ENCODE measurements at places on chromosomes 4 and X.
A peak's percentile ranks its signal among the peaks of the same experiment; 100 is the strongest.

DNA sequence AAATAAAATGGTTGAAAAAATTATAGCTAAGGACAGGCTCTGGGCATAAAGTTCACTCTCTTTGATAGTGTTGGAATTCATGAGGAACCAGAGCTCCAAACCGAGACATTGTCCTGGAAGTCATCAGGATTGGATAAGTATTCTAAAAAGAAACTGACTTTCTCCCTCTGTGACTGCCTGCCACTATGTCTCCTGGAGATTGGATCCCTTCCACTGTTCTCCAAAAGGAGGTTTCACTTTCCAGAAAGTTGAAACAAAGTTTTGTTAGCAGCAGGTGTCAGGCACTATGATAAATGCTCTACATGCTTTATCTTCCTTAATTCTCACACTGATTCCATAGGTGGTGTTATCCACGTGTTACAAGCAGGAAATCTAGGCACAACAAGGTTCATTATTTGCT, 16.8 kb downstream of the BANK1 start:
- DNase-seq = no peak

- DNase-seq = no peak
Measured at GRCh38 chrX:154333837-154334271, 38.3 kb downstream of the TKTL1 start.

GRCh38 chr4:3367866-3368265, 73.9 kb upstream of the HGFAC start:
- DNase-seq = no peak

DNA sequence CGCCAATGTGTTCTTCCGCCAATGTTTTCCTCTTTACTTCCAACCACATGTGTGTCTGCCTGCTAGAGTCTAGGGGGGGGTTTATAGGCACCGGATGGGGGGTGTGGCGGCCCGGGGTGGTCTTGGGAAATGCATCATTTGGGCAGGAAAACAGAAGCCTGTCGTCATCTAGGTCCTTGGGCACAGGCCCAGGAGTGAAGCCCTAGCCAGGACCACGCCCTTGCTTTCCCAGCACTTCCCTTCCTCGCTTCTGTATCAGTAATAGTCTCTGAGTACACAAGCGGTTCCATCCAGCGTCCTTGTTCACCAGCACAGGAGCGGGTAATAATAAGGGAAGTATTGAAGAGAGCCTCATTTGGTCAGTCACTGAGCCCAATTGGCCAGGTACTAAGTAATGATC, 74.5 kb downstream of the QDPR start:
- DNase-seq = no peak

- DNase-seq = no peak
Measured at GRCh38 chr4:1552451-1552850, 131.7 kb downstream of the FAM53A start.

GRCh38 chr4:110270492-110271197, 72.2 kb upstream of the ELOVL6 start:
- no peak for DNase-seq

GRCh38 chrX:147343467-147343866, 528.9 kb upstream of the CXorf51A start:
- DNase-seq = no peak

DNA sequence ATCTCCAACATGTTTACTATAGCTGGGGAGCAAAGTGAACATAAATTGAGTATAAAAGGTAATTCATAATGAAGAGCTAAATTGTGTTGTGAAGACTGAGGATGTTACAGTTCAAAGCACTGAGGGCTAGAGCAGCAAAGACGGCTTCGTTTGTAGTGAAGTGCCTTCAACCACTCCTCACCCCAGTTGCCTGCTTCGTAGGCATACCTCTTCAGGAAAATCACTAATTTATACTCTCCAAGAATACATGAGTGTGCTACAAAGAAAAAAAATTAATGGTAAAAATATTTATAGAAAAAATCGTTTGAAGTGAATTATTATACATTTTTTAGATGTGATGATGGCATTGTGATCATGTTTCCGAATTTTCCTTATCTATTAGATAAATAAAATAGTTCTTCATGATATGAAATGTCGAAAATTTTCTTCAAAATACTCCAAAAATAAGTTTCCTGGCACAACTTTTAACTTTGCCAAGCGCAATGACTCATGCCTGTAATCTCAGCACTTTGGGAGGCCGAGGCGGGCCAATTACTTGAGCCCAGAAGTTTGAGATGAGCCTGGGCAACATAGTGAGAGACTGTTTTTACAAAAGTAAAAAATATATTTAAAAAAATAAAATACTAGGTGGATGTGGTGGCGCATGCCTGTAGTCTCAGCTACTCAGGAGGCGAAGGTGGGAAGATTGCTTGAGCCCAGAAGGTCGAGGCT, 41.6 kb downstream of the ZFP42 start:
- no peak for DNase-seq

GRCh38 chrX:123184219-123184865, at the start of gene GRIA3:
Gene GRIA3, plus strand, starts transcription at chrX:123184278. Its CDS starts 258 bp downstream, at chrX:123184536.
- DNase-seq = no peak

DNA sequence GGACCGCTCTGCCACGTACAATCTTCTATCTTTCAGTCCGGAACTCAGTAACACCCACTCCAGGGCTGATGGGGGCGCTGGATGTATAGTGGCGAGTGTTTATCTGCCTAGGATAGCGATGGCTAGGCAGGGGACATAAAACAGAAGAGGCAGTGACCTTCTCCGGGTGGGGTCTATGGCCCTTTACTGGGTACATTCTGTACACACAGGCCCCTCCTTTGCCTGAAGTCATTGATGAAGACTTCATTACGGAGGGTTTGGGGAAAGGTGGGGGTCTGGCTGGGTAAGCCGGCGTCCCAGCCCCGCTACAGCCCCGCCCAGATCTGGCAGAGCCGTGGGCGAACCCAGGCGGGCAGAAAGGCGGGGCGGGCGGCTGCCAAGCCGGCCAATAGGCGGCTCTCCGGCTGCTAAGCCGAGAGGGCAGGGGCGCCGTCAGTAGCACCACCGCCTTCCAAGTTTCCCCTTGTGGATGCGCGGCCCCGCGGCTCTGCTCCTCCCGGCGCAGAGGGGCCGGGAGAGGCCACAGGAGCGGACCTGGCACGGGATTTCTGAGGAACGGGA, at the start of gene CHST7:
CHST7 (plus strand) TSS at position 435 of the 561 bp plus-strand sequence. CDS start 167 bp downstream, outside the sequence.
- peak; percentile 21 for DNase-seq

- no peak for DNase-seq
Measured at GRCh38 chr4:57214654-57215411, 104.6 kb upstream of the IGFBP7 start.

Measured in activated CD4-positive, CD25-positive, alpha-beta regulatory T cell (primary cell).